Neural crest cell (in vitro differentiated cells): ENCODE measurements at places on chromosomes 6 and 20. TPM values are rescaled to one million over a fixed set of nuclear protein-coding genes. Genes with fewer than 3 reads are reported as not detected.

Gene PROKR2
- not detected in 2 replicates for total RNA-seq

Gene CDK19
- total RNA-seq = 22.6 and 24.4 TPM in 2 replicates

Gene OPN5
- not detected in 2 replicates for total RNA-seq

Gene PRL
- total RNA-seq = not detected in 2 replicates

DNA sequence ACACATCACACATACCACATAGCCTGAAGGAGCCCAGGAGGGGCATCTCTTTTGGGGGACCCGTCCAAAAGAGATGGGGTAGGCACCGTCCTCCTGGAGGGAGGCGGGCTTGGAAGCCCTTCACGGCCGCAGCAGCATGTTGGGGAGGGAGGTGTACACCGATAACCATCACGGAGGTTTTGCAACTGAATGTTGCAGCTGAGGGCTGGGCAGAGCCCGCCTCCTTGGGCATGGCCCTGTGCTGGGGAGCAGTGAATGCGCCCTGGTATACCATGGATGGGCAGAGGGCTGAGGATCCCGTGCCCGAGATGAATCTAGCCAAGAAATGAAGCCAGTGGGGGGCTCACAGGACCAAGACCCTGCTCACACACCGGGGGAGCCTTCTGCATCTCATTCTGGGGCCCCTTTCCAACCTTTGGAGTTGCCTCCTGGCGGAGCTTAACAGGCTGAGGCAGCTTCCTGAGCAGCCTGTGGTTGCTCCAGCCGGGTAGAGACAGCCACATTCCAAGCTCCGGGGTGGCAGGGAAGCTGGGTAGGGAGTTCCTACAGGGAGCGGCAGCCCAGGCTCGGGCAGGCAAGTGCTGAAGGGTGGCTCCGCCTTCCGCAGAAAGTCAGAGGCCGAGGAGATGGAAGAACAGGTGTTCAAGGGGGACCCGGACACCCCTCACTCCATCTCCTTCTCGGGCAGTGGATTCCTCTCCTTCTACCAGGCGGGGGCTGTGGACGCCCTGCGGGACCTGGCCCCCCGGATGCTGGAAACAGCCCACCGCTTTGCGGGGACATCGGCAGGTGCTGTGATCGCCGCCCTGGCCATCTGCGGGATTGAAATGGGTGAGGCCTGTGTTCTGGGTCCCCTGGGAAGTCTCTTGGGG, at the start of gene PNPLA1:
TSS of gene PNPLA1 (plus strand) at position 227 of the 872 bp plus-strand sequence. CDS start at position 627, 400 bp downstream.
- DNase-seq = no peak

DNA sequence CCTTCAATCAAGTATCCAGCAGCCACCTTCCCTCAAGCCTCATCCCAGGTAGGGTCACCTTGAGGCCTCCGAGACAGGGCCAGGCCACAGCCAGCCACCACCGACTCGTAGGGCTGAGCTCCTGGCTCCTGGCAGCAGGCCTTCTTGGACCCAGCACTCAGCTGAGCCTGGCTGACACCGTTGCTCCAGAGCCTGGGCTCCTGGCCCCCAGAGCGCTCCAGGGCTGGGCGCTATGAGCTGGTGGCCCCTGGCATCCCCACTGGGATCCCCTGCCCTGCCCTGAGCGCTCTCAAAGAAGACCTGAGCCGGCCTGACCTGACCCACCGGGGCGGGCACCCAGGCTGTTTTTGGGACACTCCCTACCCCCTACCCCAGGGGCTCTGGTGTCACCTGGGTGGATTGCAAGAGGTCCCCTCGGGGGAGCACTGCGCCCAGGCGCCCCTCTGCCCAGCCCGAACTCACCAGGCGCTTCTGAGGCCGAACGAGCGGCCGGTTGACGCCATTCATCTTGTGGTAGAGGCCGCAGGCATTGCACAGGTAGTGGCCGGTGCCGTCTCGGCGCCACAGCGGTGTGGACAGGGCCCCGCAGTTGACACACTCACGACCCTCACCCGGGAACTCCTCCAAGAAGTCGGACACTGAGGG, 2.7 kb downstream of the GATA5 start:
- DNase-seq = no peak
